ENCODE measurements at places on chromosomes 13 and 19.

GRCh38 chr13:67155898-67156722 is 74.0 kb downstream of the PCDH9 start:
- DNase-seq = no peak

DNA sequence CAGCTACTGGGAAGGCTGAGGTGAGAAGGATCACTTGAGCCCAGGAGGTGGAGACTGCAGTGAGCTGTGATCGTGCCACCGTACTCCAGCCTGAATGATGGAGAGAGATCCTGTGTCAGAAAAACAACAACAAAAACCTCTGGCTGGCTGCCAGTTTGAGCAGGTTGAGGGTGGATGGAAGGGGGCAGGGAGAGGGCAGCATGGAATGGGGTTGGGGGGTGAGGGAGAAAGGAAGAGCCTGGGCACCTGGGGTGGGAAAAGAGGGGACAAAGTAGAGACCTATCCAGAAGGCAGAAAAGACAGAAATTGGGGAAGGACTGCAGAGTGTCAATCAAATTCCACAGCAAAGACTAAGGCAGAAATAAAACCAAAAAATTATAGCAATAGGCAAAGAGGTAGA is 4.7 kb downstream of the SLC1A5 start:
- DNase-seq = no peak

- DNase-seq = no peak
Measured at GRCh38 chr13:36313047-36313969, 15.7 kb upstream of the CCDC169 start.

GRCh38 chr13:23845105-23845725 is 44.0 kb downstream of the MIPEP start:
- no peak for DNase-seq

GRCh38 chr13:98476106-98476505 is 100.8 kb downstream of the STK24 start:
- no peak for DNase-seq

- no peak for DNase-seq
Measured at GRCh38 chr19:35963514-35963913, 27.3 kb downstream of the LRFN3 start.

Data from SHP77 treated with DMSO at 0.1 percent for 48 hours (cell line).